ENCODE measurements at places on chromosomes 13 and 19.
A peak's percentile ranks its signal among the peaks of the same experiment; 100 is the strongest.

DNA sequence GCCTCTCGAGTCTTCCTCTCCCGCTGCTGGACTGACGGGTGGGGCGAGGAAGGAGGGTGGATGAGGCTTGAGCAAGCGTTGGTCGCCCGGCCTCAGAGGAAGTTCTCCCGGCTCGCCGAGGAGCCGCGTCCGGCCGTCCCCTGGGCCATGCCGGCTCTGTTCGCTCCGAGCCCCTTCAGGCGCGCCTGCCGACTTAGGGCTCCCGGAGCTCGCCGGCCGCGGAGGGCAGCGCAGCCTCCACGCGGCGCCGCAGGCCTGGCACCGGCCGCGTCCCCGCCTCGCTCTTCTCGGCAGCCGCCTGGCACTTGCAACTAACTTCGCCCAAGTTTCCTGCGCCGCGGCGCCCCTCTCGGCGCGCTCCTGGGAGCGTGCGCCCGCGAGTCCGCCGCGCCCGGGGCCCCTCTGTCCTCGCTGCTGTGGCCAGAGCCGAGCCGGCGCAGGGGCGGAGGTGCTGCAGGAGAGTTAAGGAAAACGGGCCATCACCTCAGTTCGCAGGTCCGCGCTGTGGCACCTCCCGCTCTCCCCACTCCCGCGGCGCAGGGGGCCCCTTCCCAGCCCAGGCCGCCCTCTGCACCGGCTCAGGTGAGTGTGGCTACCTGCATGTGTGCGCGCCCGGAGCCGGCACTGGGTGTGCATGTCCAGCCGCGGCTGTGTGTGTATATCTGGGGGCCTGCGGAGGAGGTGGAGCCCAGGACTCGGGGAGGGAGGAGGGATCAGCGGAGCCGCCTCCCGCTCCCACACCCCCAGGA is 641 bp upstream of the SOX21 start:
- DNase-seq = no peak

DNA sequence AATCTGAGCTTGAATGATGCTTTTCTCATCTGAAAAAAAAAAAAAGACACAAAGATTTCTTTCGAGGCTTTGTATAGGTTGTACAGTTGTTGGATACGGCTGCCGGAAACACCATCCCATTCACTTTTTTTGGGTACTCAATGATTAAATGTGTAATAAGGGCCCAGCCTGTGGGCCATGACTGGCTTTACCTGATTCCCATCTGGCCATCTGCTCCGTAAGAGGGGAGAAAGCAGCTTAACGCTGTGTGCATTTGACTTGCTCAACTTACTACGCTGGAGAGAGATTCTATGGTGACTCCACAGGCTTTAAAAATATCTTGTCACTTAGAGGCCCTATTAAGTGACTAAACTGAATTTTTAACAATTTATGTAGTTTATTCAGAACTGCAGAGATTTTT is 731 bp downstream of the ZNF558 start:
- no peak for DNase-seq

DNA sequence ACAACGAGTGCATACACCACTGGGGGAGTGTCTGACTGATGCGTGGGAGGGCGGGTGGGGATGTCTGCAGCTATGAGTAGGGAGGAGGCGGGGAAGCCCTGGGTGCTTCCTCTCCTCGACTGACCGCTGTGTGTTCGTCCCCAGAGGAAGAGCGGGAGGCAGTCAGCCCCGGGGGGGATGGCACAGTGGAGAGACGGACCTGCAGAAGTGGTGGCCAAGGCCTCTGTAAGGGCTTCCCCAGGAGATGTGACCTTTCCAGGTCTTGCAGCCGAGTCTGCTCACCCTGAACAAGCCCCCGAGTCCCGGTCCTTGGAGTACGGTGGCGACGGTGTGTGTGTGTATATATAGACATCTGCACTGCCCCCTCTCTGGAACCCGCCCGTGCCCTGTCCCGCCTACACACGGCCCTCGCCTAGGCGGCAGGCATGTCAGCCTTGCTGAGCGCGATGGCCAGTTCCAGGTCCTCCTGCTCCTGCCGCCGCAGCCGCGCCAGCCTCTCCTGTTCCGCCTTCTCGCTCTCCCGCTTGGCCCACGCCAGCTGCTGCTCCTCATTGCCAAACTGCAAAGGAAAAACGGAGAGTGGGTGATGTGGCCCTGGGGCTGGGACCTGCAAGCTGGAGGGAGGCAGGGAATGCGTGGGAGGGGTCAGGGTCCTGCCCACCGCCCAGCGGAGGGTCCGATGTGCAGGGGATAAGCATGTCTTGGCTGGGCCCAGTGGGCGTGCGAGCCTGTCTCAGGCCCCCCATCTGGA is 30.8 kb downstream of the KLF2 start:
- DNase-seq = no peak

DNA sequence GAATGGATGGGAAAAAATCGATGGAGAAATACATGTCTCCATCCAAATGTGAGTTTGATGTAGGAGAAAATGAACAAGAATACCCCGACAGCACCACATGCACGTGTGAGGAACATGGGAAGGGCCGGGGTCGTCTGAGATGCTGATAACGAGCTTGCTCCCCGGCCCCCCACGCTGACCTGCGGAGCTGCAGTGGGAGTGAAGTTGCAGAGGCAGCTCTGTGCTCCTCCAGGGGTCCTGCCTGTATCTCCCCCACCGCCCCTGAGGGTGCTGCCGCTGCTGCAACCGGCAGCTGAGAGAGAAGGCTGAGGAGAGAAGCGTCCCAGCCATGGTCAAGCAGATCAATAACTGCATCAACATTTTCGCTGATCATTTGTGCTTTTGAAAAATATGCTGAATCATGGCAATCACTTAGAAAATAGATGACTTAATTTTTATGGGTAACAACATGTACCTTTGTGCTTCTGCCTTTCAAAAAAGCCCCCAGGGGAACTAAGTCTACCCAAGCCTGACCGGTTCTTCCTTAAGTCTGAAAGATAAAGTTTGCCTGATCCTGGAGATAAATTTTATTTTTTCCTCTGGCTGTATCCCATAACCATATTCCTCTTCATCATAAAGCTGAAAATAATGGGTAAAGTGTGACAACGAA is 18.2 kb upstream of the NAXD start:
- DNase-seq = no peak

DNA sequence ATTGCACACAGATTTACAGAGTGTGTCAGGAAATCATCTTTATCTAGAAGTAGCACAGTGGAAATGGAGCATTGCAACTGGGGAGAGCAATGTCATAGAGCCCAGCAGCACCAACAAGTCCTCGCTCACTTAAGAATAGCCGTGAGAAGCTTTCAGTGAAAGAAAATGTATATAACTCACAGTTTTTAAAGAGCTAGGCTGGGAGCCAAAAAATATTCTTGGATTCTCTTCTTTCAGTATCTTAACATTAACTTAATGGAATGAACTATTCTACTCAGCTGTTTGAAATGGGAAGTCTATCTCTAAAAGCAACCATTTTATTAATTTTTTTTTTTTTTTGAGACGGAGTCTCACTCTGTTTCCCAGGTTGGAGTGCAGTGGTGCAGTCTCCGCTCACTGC is 329.6 kb downstream of the COG6 start:
- no peak for DNase-seq

- no peak for DNase-seq
Measured at GRCh38 chr13:35711909-35712308, 235.4 kb upstream of the MAB21L1 start.

GRCh38 chr13:27133889-27134288 is 37.7 kb downstream of the USP12 start:
- DNase-seq = no peak

DNA sequence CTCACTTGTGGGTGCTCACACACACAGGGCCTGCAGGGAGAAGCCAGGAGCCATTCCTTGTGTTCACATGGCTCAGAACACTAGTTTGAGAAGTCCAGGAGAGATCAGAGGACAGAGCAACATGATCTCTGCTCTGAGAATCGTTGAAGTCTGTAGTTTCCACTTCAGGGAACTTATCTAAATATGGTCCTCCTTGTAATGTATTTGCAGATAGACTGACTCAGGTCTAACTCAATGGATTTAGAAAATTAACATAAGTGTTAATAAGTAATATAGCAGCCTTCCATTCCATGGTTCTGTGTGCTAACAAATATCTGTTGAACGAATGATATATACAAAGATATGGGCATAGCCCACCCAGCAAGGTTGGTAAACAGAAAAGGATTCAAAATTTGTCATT is 119.8 kb upstream of the STARD13 start:
- no peak for DNase-seq

GRCh38 chr19:49937750-49938381 is 8.6 kb upstream of the NUP62 start:
- peak; percentile 74 for DNase-seq

GRCh38 chr13:112702986-112703379 is 13.1 kb downstream of the ATP11A start:
- DNase-seq = no peak

- no peak for DNase-seq
Measured at GRCh38 chr13:107057028-107057631, 489.2 kb upstream of the ARGLU1 start.

- no peak for DNase-seq
Measured at GRCh38 chr19:33408538-33409434, 35.3 kb downstream of the CEBPG start.

GRCh38 chr13:32134241-32135055 is 102.9 kb downstream of the FRY start:
- DNase-seq = no peak

GRCh38 chr13:24223341-24224231 is 63.1 kb downstream of the SPATA13 start:
- DNase-seq = no peak

DNA sequence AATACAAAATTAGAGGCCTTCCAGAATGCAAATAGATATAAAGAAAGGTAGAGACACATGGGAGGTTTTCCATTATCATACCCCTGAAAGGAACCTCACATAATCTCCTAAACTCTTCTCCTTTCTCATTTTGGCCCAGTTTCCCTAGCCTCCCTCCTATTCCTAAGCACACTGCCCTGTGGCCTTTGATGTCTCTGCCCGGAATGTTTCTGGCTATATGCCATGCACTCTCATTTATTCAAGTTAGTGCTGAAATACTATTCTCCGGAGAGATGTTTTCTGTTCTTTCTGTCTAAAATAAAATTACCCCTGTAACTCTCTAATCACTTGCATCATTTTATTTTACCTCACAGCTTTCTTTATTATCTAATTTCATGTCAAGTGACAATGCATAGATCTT is 1287.7 kb downstream of the SLITRK5 start:
- no peak for DNase-seq

GRCh38 chr19:28142258-28142657 is 1070.7 kb downstream of the UQCRFS1 start:
- DNase-seq = no peak

- no peak for DNase-seq
Measured at GRCh38 chr13:99691552-99691951, 190.3 kb downstream of the TM9SF2 start.
